ENCODE measurements at places on chromosomes 12 and 14. TPM values are rescaled to one million over a fixed set of nuclear protein-coding genes. Genes with fewer than 3 reads are reported as not detected.

The PIANP gene
- 2.4 TPM for total RNA-seq

The SLC5A8 gene
- not detected for total RNA-seq

The TSHR gene
- 1.3 TPM for total RNA-seq

The TSPAN8 gene
- not detected for total RNA-seq

The MYF5 gene
- not detected for total RNA-seq

The DBX2 gene
- total RNA-seq, result not detected

The KLRB1 gene
- 9.0 TPM for total RNA-seq

The ACOT4 gene
- 1.0 TPM for total RNA-seq

The CD69 gene
- total RNA-seq, result 36.7 TPM

The ASB2 gene
- total RNA-seq, result 5.4 TPM

The TMEM179 gene
- not detected for total RNA-seq

The IAPP gene
- not detected for total RNA-seq

The CEBPE gene
- 0.53 TPM for total RNA-seq

The XPOT gene
- 58.8 TPM for total RNA-seq

The TMTC1 gene
- 0.32 TPM for total RNA-seq

The GPR68 gene
- total RNA-seq, result 8.7 TPM

The NGB gene
- not detected for total RNA-seq

The AMDHD1 gene
- total RNA-seq, result 2.6 TPM

The ABCD2 gene
- 16.8 TPM for total RNA-seq

The GPR137C gene
- total RNA-seq, result 0.15 TPM

The KIF26A gene
- 0.44 TPM for total RNA-seq

The CCDC175 gene
- not detected for total RNA-seq

The TMEM119 gene
- 2.0 TPM for total RNA-seq

The GAS2L3 gene
- not detected for total RNA-seq

The DLGAP5 gene
- total RNA-seq, result 0.49 TPM

The CDKN3 gene
- 1.7 TPM for total RNA-seq

The TAC3 gene
- 0.55 TPM for total RNA-seq

The CD27 gene
- 115 TPM for total RNA-seq

The MORN3 gene
- 8.3 TPM for total RNA-seq

The NPFF gene
- not detected for total RNA-seq

The RPL10L gene
- total RNA-seq, result not detected

The SMIM41 gene
- total RNA-seq, result not detected

The LRCOL1 gene
- total RNA-seq, result not detected

The RFX4 gene
- not detected for total RNA-seq

The NID2 gene
- 0.42 TPM for total RNA-seq
